NCI-H526 treated with DMSO at 0.1 percent for 48 hours (cell line): ENCODE measurements at places on chromosomes 6 and 20.

DNA sequence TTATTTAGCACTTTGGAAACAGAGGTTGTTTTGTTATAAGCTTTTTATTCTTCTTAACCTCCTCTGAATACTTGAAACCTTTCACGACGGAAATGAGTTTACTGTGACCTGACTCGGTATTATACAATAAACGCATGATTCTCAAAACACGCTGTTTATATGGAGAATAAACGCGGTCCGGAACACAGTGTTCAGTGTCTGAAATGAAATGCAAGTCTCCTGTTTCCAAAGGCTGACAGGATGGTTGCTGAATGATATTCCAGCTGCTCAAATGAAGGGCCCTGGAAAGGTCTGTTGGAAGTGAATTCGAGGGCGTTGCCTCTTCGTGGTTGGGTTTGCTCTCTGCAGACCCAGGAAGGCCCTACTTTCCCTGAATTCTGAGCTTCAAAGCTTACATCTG, 83.4 kb downstream of the RSPH3 start:
- DNase-seq, result no peak

- DNase-seq, result no peak
Observed at GRCh38 chr20:48916699-48917098, 4.8 kb upstream of the ARFGEF2 start.

DNA sequence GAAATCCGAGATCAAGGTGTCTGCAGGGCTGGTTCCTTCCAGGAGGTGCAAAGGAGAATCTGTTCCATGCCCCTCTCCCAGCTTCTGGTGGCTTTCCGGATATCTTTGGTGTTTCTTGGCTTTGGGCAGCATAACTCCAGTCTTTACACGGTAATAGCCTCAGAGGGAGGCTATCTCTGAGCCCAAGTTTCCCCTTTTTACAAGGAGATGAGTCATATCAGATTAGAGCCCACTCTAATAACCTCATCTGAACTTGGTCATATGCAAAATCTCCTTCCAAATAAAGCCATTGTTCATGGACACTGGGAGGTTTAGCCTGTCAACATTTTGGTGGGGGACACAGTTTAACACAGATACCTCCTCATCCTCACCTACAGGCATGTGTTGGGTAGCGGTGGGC, 213.7 kb downstream of the ATXN1 start:
- no peak for DNase-seq

- DNase-seq, result no peak
Observed at GRCh38 chr20:20102163-20102562, 49.8 kb downstream of the CFAP61 start.

DNA sequence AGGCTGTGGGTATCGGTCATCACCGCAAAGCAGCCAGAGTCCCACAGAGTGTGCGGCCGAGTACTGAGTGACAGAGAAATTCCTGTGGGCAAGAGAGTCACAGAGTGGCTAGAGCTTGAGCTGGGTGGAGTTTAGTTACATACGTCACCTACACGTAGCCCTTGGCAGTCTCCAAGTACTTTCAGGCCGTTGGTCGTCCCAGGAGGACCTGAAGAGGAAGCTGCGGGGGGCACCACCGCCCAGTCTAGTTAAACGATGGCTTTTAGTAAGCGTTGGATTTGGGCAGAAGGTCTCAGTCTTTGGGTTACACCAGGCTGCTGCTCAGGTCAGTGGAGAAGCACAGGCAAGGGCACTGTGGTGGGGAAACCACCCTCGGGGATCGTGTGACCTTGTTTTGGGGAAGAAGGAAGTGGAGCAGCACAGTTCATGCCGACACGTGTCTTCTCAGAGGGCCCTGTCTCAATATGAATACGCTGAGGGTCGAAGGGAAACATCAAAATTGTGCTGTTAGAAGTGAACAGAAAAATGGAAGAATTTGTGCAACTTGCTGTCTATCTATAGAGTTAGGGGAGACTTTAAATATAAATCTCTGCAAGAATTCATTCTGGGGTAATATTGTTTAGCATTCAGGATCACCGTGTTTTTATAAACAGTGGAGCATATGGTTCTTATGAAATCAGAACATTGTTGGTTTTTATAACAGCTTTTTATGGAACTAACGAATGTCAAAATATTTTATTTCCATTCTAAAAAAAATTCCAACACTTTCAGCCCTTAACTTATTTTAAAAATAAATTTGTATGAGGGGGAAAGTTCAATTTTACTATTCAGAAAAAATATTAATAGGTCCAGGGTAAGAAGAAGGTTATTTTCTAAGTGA, 28.6 kb downstream of the KIF25 start:
- DNase-seq, result no peak

DNA sequence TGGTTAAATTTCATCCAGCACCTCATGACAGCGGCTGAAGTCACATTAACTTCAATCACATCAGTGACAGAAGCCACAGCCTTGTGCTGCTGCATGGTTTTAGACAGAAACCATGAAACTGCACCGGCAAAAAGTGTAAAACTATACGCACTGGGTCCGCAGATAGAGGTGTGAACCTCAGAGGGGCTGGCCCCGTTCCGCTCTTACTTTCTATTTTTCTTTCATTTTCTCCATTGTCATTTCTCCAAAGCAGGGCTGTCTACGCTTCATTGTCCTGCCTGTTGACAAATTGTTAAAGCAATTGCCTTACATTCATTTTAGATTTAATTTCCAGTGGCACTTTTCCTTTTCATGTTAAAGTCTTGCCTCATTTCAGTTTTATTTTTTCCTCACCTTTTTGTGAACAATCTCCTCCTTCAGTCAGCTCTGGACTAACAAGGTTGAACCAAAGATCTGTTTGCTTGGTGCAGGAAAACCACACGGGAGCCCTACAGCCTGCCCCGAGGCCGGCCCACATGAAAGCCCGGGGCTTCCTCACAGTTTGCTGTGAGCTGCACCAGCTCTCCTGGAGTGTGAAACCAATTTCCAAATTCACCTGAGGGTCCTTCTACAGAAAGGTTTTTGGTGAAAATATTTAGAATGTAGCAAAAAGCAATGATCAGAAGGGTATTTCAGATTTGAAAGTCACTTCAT, 63.7 kb downstream of the PRR18 start:
- DNase-seq, result no peak

- DNase-seq, result no peak
Observed at GRCh38 chr20:13147071-13147963, 73.8 kb upstream of the ISM1 start.

DNA sequence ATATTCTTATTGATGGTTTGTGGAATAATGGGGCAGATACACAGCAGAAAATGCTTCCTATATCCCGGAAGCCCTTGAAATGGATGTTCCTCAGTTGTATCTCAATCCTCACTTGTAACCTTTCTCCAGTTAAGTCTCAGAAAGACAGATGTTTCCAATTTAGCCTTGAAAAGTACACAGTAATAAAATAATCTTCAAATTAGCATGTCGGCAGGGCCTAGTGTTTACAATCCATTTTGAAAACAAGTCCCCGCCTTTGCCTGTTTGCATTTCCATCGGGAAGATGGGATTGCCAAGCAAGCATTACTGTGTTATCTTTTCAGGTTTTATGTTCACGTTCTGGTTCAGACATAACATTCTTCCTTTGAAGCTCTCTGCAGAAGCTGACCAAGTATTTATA, 41.5 kb downstream of the SNRNP48 start:
- peak; percentile 6 for DNase-seq

GRCh38 chr20:17626217-17627007, 55.6 kb downstream of the RRBP1 start:
- no peak for DNase-seq

GRCh38 chr20:57128044-57128757, 138.2 kb downstream of the BMP7 start:
- no peak for DNase-seq

- no peak for DNase-seq
Observed at GRCh38 chr6:81625216-81625615, 127.3 kb downstream of the TENT5A start.

- no peak for DNase-seq
Observed at GRCh38 chr6:341914-342831, 49.4 kb upstream of the IRF4 start.

DNA sequence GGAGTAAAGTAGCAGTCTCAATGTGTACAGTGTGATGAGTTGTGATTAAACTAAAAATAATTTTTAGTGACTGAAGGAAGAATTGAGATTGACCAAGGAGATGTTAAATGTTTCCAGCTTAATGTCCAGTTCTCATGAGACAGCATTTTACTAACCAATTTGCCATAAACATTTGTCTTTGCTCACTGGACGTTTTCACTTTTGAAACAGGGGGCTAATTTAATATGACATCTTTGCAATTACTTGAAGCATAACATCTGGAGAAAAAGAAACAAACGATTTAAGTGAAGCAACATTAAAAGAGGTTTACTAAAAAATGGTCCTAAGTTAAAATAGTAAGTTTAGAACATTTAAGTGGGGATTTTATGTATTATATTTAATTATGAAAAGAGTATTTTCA, 443.8 kb downstream of the BCKDHB start:
- no peak for DNase-seq

DNA sequence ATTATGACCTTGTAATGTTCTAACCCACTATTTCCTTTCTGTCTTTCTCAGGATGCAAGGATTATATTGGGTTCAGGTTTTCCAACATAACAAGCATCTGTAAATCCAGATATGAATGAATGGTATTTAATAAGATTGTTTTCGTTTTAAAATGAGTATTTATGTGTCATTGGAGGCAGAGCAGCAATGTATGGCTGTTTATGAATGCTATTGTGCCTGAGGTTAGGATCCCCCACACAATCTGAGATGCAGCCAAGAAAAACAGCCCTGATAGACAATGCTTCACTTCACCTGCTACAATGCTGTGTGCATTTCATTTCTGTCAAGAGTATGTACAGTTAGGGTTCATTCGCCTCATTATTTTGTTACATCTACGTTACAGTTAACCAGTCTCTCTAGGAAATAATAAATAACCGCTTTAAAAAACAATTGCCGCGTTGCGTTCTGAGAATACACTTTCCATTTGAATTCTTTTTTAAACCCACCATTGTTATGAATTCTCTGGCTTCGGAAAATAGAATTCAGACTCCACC, 19.6 kb downstream of the TFAP2A start:
- no peak for DNase-seq

DNA sequence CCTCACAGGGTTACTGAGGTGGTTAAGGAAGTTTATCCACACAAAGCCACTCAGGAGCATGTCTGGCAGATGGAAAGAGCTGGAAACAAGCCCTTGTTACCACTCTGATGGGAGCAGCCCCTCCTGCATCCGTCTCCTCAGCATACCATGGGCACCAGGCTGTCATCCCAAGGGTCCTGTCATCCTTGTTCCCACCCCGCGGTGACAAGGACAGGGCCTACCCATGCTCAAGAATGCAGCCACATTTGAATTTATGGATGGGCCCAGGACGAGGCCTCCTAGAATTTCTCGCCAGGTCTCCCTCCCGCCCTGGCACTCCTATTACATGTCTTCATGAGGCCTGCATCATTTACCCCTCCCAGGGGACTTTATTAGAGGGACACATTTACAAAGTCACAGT, 60.0 kb downstream of the NPEPL1 start:
- no peak for DNase-seq

- DNase-seq, result no peak
Observed at GRCh38 chr6:89689732-89690131, 51.2 kb upstream of the LYRM2 start.

- DNase-seq, result no peak
Observed at GRCh38 chr20:11924923-11925322, 7.2 kb downstream of the BTBD3 start.

DNA sequence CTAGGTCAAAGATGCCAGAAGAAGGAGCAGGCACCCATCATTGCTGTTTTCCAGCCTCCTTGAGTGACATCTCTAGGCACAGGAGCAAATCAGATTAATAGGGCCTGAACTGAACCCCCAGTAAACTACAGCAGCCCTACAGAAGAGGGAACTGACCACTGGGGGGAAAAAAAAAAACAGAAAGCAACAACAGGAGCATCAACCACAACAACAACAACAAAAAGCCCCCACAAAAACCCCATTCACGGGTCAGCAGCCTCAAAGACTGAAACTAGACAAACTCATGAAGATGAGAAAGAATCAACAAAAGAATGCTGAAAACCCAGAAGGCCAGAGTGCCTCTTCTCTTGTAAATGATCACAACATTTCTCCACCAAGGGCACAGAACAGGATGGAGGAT, 537.4 kb upstream of the BTBD3 start:
- no peak for DNase-seq

GRCh38 chr6:12289933-12290820, at the start of gene EDN1:
EDN1 (plus strand) TSS chr6:12290361; CDS start chr6:12290630, 269 bp downstream.
- DNase-seq, result peak; percentile 36

GRCh38 chr6:2958776-2959175, 12.6 kb downstream of the SERPINB6 start:
- DNase-seq, result no peak

- DNase-seq, result no peak
Observed at GRCh38 chr20:32585586-32586127, 524 bp upstream of the NOL4L start.

DNA sequence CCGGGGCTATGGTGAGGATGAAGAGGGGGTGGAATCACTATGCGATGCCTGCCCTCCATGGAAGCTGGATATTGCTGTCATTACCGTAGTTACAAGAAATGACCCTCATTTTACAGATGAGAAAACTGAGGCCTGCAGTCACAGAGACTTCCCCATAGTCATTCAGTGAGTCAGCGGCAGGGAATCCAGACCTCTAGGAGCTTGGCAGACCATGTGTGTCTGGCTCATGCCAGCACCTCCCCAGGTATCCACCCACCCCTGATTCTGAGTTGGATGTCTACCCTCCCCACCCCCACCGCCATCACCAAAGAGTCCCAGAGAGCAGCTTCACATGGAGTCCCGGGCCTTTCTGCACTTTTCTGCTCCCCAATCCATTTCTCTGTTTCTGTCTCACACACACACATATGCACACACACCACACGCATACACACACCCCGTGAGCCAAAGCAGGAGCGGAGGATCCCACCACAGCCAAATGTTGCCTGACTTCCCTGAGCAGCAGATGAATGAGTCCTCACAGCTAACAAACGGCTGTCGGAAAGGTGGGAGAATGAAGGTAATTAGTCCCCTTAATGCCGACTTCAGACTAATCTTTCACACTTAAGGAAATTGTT, 24.8 kb downstream of the CDH22 start:
- no peak for DNase-seq

DNA sequence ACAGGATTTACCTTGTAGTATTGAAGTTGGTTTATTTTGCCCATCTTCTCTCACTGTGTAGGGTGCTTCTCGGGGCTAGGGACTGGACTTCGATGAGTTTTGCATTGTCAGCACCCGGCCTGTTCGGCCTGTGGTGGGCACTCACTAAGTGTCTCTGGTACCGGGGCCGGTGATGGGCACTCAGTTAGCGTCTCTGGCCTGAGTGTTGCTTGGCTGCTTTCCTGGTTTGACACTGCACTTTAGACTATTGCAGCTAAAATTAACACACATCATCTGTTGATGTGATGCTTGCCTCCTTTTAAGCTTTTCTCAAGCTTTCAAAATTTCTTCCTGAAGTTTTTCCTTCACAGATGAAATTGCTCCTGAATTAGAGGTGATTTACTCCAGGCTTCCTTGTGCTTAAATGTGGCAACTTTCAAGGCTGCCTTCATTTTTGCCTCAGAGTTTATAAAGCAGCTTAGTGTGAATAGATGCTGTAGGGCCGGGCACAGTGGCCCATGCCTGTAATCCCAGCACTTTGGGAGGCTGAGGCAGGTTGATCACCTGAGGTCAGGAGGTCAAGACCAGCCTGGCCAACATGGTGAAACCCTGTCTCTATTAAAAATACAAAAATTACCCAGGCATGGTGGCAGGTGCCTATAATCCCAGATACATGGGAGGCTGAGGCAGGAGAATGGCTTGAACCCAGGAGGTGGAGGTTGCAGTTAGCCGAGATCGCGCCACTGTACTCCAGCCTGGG, 41.7 kb upstream of the TULP4 start:
- no peak for DNase-seq

- DNase-seq, result no peak
Observed at GRCh38 chr20:53453076-53453475, 140.6 kb downstream of the ZNF217 start.

GRCh38 chr6:142679907-142680700, 264.9 kb downstream of the HIVEP2 start:
- no peak for DNase-seq
